Amygdala (tissue), 56 donors: ENCODE measurements at places on chromosomes 6 and 20.

DNA sequence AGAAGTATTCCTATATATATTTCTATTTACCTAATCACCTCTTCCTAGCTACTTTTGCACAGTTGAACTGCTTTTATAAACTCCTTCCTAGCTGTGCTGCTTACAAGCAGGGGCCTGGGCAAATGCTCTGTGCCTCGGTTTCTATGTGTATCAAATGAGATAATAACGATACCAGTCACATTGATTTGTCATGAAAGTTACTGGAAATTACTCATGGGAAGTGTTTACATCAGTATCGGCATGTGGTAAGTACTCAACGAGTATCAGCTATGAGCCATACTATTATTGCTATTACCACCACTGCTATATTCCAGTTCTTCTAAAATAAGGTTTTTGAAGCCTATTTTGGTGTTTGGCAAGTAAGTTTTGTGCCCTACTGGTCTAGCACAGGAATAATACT, 4.9 kb downstream of the LAMA4 start:
- no peak for DNase-seq

- DNase-seq = no peak
These were observed 89.6 kb upstream of the DOK5 start for GRCh38 chr20:54385746-54386145.

- no peak for DNase-seq
These were observed 16.3 kb downstream of the ROS1 start for GRCh38 chr6:117409420-117409819.

- DNase-seq = no peak
These were observed 33.9 kb downstream of the ITPR3 start for GRCh38 chr6:33654831-33655554.

DNA sequence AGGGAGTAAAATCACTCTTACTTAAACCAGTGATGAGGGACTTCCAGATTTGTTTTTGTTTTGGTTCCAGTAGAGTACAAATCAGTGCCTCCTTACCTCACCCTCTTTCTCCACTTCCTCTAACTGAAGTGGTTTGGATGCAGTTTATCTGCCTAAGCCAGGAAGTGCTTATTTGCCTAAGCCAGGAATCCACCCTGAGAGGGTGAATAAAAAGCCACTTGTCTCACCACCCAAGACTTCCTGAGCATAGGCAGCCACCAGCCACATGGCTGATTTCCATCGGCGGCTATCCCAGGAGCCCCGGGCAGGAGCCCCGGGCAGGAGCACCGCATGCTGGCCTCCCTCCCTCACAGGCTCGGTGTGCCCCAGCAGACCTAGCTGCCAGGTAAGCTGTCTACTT, 12.0 kb downstream of the LRP11 start:
- DNase-seq = no peak

DNA sequence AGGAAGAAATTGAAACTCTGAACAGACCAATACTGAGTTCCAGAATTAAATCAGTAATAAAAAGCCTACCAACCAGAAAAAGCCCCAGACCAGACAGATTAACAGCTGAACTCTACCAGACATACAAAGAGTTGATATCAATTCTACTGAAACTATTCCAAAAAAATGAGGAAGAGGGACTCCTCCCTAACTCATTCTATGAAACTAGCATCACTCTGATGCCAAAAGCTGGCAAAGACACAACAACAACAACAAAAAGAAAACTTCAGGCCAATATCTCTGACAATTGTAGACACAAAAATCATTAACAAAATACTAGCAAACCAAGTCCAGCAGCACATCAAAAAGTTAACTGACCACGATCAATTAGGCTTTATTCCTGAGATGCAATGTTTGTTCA, 246.0 kb upstream of the RUNX2 start:
- DNase-seq = no peak

- no peak for DNase-seq
These were observed 189.7 kb downstream of the PACRG start for GRCh38 chr6:162917506-162917905.

DNA sequence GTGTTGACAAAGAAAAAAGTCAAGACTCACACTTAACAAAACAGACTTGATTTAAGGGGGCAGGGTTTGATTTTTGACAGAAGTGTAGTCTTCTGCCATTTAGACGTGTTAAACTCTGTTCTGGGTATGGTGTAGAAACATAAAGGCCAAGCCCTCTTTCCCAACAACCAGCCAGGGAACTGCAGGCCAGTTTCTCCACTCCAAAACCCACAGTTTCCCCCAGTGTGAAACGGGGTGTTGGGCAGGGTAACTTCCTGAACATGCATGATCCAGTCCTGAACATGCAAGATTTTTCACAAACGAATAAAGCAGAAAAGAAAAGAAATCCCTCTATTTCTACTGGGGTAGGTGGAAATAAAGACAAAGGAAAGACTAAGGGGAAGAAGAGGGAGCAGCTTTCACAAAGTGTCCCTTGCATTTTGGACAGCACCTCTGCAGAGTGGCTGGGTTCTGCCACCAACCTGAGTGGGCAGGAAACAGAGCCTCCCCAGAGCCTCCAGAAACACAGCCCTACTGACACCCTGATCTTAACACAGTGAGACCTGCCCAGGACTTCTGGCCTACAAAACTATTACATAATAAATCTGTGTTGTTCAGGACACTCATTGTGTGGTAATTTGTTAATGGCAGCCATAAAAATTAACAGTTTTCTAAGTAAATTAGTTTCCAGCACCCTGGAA, 7.5 kb downstream of the APMAP start:
- DNase-seq = no peak

GRCh38 chr20:59515013-59515905, 89.1 kb upstream of the PHACTR3 start:
- peak; percentile 27 for DNase-seq

GRCh38 chr6:146938266-146938665, 266.0 kb upstream of the STXBP5 start:
- no peak for DNase-seq

GRCh38 chr20:14412065-14412681, 74.8 kb upstream of the FLRT3 start:
- DNase-seq = no peak

DNA sequence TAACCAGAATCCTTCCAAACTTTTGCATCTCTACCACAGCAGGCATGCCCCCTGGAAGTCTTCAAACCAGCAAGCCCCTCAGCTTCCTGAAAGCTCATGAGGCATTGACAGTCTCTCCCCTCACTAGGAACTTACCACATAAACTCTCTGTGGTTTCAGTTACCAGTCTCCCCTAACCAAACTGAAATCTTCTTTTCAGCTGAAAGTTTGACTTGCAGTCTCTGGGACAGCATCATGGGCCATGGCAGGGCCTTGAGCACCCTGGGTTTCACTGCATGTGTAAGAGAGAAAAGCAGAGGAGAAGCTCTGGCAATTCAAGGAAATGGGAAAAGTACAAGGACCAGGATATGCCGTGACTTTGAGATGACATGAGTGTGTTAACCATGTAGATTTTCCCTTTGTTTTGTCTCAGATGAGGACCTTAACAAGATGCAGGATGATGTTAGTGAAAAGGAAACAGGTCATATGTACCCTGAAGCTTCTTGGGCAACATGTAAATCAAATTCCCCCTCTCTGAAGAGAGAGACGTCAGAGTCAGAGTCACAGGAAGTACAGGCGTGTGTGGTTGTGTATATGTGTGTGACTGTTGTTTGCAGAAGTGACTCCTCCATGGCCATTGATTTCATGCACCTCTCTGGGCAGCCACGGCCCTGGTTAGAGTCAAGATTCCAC, 106.3 kb downstream of the TNFRSF21 start:
- DNase-seq = no peak

DNA sequence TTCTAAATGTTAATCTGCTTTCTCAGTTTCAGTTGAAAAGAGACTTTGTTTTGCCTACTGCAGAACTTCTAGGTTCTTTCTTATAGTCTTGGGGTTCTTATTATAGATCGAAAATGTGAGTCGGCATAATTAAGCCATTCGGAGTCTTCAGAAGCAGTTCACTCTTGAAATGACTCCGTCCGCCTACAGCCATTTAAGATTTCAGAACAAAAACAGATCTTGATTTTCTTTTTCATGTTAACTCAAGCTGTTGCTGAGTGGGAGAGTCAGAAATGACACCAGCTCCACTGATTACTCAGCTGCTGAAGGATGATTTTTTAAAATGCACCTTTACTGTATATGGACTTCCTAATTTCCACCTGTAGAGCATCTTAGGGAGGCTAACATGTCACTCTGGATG, 15.9 kb downstream of the PRDM1 start:
- DNase-seq = no peak

- DNase-seq = no peak
These were observed 203.9 kb upstream of the PRDM1 start for GRCh38 chr6:105882121-105882803.

GRCh38 chr6:17666646-17667045, 40.1 kb downstream of the NUP153 start:
- no peak for DNase-seq

DNA sequence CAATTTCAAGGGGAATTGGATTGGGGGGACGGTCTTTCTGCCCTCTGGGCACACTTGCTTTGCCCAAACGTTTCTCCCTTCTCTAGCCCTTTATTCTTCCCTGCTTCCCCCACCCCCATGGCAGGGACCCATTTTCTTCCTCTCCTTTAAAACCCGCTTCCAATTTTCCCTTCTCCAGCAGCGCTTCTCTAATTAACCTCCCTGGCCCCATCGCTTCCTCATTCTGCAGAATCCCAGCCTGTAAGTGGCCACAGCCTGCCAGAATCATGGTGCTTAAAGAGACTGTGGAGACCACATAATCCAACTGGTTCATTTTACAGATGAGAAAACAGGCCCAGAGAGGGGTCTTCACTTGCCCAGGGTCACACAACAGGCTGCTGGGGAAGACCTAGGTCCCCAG, 61.4 kb downstream of the CPNE5 start:
- no peak for DNase-seq

GRCh38 chr6:10149603-10150002, 265.3 kb downstream of the TFAP2A start:
- no peak for DNase-seq

GRCh38 chr20:60013296-60014139, 55.3 kb downstream of the CDH26 start:
- DNase-seq = no peak

DNA sequence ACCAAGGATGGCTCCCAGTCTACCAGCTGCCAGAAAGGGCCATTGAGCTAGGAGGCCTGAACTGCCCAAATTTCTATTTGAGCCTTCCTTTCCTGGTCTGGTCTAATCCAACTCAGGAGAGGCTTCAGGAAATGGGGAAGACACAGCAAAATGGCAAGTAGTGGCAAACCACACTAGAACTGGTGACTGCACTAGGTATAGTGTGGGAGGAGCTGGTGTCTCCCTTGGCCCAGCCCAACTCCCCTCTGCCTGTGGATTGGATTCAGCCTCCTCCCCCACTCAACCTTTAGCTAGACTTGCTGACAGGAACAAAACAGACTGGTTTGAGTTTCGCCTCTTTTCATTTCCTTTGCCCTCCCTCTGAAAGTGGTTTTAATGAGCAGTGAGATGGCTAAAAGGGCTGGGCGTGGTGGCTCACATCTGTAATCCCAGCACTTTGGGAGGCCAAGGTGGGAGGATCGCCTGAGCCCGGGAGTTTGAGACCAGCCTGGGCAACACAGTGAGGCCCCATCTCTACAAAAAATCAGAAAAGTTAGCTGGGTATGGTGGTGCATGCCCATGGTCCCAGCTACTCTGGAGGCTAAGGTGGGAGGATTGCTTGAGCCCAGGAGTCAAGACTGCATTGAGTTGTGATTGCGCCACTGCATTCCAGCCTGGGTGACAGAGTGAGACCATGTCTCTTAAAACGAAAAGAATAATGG, 17.5 kb downstream of the MRPS18A start:
- no peak for DNase-seq

- DNase-seq = no peak
These were observed 26.1 kb upstream of the KLHL31 start for GRCh38 chr6:53691667-53692133.

GRCh38 chr6:6811128-6812009, 222.8 kb downstream of the LY86 start:
- DNase-seq = no peak

GRCh38 chr20:33554914-33555420, 65.1 kb downstream of the CBFA2T2 start:
- no peak for DNase-seq

- no peak for DNase-seq
These were observed 313.0 kb upstream of the AGPAT4 start for GRCh38 chr6:161586887-161587286.

DNA sequence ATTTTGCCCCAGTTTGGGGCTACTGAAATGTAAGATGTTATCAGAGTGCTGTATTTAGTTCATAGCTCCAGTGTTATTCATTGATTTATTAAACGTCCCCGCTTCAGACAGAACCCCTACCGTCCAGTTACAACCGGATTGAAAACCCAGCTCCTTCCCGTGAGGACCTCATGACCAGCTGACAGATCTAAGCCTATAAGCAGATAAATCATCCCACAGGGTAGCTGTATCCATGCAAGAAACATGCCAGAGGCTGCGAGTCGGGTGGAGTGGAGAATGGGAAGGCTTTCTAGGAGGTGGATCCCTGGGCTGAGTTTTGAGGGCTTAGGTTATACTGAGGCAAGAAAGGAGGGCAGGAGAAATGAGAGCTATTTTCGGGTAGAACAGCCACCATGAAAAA, 260.0 kb downstream of the ARID1B start:
- no peak for DNase-seq

DNA sequence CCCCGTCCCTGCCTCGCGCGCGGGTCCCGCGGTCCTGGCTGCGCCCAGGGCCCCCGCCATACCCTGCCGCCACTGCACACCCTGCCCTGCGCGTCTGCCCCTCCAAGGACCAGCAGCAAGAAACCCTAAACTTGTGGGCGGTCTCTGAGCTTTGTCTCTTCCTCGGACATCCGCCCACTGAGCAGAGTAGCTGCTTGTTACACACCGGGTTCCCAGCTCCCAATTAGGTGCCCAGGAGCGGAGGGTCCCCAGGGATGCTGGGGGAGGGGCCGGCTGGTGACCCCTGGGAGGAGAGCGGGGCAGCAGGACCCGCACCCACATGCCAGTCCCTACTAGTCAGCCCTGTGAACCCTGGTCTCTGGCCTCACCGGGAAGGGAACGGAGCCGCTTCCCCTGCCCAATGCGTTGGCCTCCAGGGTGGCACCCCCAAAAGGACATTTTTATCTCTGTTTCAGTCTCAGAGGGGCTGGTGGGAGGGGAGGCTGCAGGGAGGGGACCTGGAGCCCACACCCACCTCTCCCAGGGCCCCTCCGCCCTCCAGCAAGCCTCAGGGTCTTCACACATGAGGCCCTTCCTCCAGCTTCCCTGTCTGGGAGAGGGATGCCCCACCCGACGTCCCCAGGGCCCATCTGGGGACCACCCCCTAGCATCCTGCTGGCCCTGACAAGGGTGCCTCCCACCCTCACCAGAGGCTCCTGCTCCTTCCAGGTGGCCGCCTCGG, 10.5 kb downstream of the STMN3 start:
- no peak for DNase-seq

DNA sequence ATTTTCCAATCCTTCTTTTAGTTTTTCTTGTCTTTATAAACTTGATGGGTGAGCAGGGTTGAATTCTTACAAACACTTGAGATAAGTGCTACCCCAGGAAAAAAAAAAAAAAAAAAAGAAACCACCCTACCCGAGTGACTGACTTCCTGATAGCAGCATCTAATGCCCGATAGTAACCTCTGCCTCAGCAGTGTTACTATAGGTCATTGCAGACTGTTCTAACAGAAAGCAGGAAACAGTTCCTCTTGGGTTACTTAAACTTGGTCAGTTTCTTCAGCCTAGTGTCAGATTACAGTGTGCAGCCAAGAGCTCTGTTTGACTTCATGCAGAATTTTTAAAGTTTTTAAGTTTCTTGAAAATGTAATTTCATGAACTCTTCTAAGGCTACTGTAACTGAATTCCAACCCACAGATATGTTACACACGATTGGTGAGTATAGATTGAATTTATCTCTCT, 2.1 kb downstream of the MYLIP start:
- DNase-seq = no peak
